ENCODE measurements at places on chromosomes 2 and 18.

- DNase-seq, result no peak
Measured at GRCh38 chr2:64538764-64539433, 14.8 kb downstream of the AFTPH start.

GRCh38 chr2:57278451-57278850 lies 768.2 kb upstream of the VRK2 start:
- DNase-seq, result no peak

DNA sequence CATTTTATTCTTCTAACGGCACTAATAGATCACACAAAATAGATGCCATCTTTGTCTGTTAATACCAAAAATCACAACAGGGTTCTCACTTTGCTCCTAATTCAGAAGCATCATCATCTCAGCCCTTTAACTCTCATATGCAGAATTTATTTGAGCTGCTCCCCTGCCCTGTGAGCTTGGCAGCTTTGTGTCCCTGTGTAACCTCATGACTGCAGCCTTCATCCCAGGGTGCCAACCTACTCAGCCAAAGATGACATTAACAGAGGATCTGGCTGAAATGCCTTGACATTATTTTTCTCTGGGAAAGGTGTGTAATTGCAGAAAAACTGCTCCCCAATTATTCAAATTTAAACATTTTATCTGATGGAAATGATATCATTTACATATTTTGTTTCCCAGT lies 319.4 kb downstream of the NRXN1 start:
- DNase-seq, result no peak

DNA sequence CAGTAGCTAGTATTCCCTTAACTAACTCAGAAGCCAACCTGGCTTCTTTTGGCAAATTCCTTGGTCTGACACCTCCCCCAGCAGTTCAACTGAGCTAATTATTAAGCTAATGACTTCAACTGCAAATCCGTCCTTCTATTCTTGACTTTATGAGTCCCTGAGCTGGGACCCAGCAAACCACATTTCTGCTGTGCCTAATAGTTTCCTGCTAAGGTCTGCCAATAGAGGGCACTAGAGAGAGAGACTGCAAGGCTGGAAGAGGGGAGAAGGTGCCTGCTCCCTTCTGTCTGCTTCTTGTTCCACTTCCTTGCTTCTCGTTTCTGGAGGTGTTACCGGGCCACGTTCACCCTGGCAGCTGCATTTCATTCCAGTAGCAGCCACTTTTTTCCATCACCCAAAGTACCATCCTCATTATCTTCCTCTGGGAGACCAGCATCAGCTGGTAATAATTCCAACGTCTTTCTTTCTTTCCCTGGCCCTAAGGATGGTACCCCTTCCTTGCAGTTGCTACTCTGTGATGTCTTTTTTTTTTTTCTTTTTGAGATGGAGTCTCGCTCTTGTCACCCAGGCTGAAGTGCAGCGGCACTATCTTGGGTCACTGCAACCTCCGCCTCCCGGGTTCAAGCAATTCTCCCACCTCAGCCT lies 352.0 kb downstream of the TNS1 start:
- DNase-seq, result peak; percentile 22

DNA sequence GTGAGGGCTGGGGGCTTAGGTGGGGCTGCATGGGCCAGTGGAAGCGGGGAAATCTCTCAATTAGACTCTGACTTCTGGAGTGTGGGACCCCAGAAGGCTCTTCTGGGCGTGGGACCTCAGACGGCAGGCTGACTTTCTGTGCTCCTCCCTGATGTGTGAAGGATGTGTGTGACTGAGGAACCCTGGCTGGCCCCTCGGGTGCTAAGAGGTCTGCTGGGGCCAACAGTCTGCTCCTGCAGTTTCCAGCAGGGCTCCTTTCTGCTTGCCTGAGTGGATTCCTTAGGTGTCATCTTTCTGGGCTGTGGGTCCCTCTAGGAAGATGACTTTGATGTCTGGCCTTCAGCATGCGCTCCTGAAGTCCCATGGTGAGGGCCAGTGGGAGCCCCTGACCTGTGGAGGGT lies 167.5 kb downstream of the DYSF start:
- no peak for DNase-seq

DNA sequence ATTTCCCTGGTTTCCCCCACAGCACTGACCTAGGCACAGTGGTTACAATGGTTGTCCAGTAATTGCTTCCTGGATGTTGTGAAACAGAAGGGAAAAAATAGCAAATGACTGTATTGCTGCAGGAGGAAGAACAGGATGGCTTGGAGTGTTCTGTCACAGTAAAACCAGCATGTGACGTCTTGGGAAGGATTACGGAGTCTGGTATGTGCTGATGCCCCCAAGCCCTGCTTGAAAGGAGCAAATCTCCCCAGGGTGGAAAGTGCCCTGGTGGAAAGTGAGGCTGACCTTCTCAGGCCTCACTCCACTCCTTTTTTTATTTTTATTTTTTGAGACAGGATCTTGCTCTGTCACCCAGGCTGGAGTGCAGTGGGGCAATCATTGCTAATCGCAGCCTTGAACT lies 7.8 kb downstream of the RAB11FIP5 start:
- no peak for DNase-seq

DNA sequence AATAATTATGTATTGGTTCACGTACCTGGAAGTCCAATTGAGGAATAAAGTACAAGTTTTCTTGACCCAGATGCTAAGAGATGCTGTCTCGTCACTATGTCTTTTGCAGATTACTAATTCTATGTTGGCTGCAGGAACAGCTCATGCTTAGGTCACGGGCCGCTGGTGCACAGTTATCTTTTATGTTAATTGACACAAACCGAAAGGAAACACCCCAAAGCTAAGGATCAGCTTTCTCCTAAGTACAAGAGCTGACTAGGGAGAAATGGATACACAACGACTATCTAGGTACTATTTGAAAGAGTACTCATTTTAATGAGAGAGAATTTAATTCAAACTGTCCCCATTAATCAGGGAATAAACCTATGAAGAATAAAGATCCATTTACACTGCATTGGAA lies 217.7 kb upstream of the SLC35G4 start:
- no peak for DNase-seq

DNA sequence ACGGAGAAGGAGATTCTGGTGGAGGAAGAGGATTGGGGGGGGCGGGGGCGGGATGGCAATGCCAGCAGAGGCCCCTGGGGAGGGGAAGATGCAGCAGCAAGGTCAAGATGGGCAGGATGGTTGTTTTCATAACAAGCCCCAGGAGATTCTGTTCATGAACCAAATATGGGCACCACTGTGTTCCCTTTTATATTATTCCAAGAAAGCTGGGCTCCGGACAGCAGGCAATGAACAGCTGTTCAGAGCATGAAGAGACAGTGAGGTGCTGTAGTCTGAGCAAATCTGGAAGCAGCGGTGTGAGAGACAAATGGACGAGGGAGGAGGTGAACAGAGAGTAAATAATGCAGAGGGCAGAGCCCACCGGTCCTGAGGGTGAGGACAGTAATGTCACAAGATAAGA lies 20.0 kb downstream of the UXS1 start:
- no peak for DNase-seq

DNA sequence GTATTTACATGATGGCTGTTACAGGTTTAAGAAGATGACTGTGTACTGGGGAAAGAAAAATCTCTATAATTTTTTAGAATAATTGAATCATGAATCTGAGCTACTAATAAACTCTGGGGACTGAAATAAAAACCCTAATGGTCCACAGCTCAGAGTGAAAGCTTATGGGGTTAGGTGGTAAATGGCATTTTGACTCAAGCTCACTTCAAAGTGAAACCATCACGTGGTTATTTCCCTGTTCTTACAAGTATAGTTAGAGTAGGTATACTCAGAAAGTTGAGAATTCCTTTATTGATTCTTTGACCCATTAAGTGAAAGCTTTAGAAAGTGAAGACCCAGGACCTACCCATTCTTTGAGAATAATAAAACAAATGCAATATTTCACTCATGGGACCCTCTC lies 626.2 kb upstream of the SETBP1 start:
- no peak for DNase-seq

- DNase-seq, result no peak
Measured at GRCh38 chr2:46353509-46353908, 56.3 kb downstream of the EPAS1 start.

DNA sequence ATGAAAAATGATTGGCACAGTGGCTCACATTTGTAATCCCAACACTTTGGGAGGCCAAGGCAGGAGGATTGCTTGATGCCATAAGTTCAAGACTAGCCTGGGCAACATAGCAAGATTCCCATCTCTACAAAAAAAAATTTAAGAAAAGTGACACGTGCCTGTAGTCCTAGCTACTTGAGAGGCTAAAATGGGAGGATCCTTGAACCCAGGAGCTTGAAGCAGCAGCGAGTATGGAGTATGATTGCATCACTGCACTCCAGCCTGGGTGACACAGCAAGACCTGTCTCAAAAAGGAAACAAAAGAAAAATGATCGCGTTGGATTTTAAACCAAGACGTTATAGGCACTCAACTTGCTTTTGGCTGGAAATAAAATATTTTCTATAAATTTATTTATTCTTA lies 37.8 kb upstream of the CREB1 start:
- DNase-seq, result no peak

DNA sequence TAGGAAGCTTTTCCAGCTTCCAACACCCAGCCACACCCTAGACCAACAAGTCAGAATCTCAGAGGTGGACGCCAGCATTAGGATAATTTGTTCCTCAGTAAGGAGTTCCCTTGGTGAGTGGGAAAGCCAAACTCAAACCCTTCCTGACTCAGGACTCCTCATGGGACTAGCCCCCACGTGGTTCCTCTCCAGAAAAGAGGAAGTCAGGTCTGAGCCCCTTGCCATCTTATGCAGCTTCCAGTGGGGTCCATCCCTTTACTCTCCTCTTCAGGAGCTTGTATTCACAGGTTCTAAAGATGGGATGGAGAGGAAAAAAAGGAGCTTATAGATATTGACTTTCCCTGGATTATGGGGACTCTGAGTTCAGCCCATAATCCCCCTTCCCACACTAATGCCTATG lies 14.8 kb upstream of the NOTO start:
- no peak for DNase-seq

DNA sequence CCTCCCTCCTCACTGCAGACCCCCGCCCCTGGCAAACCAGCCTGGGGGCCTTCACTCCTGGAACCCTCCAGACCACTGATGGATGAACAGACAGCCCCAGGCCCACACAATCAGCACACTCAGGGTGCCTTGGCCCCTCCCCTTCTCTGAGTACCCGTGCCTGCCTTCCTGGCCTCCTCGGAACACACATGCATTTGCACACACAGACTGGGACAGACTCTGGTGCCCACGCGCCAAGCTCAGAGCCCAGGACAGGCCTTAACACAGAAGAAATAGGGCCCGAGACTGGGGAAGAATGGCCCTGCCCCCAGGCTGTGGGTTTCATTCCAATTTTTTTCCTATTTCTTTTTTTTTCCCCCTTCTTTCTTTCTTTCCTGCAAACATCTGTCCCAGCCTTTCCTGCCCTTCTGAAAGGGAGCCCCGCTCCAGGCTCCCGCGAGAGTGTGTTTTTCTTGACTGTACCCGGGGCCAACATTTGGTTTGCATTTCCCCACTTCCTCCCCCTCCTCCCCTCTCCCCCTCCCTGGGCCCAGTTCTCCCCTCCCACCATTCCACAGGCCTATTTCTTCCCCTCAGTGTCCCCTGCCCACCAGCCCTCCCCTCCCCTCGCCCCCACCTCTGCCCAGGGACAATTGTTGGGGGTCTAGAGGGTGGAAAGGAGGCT lies 618 bp upstream of the TNS1 start:
- no peak for DNase-seq

- DNase-seq, result no peak
Measured at GRCh38 chr2:210399440-210400041, 77.0 kb downstream of the LANCL1 start.

GRCh38 chr2:176162911-176163671 lies 6.0 kb downstream of the HOXD3 start:
- no peak for DNase-seq

GRCh38 chr18:22141211-22141610 lies 28.2 kb upstream of the GATA6 start:
- no peak for DNase-seq

- DNase-seq, result no peak
Measured at GRCh38 chr2:85428343-85428881, 9.9 kb downstream of the SH2D6 start.

- DNase-seq, result no peak
Measured at GRCh38 chr2:221518201-221518934, 53.7 kb downstream of the EPHA4 start.

- DNase-seq, result no peak
Measured at GRCh38 chr2:105443617-105444598, 45.1 kb upstream of the FHL2 start.

DNA sequence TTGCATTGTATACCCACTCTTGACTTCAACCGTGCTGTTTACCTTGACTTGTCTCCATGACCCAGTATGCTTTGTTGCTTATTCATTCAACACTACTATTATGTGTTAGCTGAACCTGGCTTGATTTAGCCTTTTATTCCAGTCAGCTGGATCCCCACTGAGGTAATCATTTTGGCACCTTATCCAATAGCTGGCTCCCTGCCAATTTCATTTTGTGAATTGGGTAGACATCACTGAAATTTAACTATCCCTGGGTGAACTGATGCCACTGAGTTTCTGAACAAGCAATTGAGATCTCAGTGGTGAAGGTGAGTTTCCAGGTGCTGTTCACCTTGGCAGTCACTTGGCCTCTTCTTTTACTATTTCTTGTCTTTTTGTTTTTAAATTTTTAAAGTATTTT lies 584.3 kb downstream of the ADCYAP1 start:
- DNase-seq, result no peak

- DNase-seq, result no peak
Measured at GRCh38 chr18:59021500-59021899, 118.2 kb upstream of the SEC11C start.

GRCh38 chr18:78998371-78999071 lies 18.9 kb downstream of the SALL3 start:
- DNase-seq, result no peak

GRCh38 chr2:2703762-2704427 lies 372.8 kb upstream of the MYT1L start:
- DNase-seq, result no peak

DNA sequence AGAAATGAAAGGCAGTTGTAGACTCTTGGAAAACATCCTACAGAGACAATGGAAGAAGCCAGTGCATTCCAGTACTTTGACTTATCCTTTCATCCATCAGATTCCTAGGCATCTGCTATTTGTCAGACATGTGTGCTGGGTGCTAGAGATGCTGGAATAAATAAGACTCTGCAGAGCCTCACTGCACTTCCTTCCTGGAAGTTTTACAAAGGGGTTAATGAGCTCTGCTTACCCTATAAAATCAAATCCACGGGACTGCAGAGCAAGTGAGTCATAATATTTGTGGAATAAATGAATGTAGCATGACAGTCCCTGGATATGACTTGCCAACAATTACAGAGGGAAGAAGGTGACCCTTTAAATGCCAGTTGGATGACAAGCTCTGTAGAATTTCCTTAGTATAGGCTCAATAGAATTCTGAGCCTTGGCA lies 52.7 kb upstream of the NPAS2 start:
- DNase-seq, result peak; percentile 45

GRCh38 chr2:85178980-85179411 lies 45.8 kb downstream of the TCF7L1 start:
- DNase-seq, result no peak

- DNase-seq, result no peak
Measured at GRCh38 chr2:43460174-43460546, 135.7 kb downstream of the THADA start.

DNA sequence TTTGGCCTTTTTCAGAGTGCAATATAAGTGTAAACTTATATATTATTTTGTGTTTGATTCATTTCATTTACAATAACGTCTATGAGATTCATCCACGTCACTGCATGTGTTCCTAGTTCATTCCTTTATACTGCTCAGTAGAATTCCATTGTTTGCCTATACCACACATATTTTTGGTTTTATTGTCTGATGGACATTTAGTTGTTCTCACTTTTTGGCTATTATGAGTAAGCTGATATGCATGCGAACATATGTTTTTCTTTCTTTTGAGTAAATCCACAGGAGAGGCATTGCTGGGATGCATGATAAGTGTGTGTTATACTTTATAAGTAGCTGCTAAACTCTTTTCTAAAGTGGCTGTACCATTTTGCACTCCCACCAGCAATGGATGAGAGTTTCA lies 314.8 kb upstream of the HS6ST1 start:
- DNase-seq, result no peak

Measured in amniotic stem cell (primary cell).